IMR-90 (cell line): ENCODE measurements at places on chromosomes 5 and 9.
A peak's percentile ranks its signal among the peaks of the same experiment; 100 is the strongest.

DNA sequence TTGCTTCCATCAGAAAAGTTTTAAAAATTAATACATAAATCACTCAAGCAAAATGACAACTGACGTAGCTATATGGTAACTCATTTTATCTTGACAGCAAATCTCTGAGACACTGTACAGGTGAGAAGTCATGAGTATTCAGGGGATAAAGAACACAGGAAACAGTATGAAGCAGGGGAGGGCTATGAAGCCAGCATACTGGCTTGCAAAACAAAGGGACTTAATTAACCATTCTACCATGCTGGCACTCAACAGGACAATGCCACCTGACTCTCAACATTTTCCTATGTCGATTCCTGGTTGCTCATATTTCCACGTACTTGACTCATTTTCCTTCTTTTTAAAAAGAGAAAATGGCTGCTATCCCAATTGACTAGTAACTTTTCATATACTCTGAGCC is 151.4 kb upstream of the RETREG1 start:
- no peak for DNase-seq

GRCh38 chr9:125409217-125409636 is 147.6 kb downstream of the GAPVD1 start:
- no peak for DNase-seq

GRCh38 chr9:101477736-101478135 is 42.2 kb upstream of the ALDOB start:
- peak; percentile 51 for DNase-seq

DNA sequence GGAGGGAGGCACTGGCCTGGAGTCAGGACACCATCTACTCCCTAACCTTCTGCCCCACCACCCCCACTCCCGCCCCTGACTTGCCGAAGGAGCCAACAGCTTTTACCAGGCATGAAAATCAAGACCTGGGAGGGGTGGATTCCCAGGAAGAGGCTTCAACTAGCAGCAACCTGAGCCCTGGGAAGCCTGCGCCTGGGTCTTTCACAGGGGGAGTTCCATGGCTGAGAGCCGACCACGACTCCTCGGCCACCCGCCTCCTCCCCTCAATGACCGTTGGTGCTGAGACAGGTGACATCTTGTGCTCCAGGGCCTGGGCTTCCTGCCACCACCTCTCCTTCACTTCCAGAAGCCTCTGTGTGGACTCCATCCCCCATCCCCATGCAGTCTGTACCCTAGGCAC is 37.1 kb downstream of the BARX1 start:
- no peak for DNase-seq

DNA sequence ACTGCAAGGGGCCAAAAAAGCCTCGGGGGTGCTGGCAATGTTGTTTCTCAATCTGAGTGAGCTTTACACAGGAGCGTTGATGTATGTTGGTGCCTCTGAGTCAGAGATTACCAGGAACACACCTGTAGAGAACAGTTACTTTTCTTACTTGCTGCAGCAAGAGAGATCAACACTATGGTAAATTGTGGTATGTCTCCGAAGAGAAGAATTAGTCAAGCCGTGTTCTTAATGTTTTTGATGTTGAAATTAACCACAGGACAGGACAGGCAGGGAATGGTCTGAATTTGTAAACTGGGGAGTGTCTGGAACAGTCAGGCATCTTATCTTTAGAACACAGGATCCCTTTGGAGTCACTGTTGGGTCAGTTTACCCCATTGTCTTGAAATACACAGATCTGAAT is 285.7 kb downstream of the DNAH5 start:
- DNase-seq: no peak

DNA sequence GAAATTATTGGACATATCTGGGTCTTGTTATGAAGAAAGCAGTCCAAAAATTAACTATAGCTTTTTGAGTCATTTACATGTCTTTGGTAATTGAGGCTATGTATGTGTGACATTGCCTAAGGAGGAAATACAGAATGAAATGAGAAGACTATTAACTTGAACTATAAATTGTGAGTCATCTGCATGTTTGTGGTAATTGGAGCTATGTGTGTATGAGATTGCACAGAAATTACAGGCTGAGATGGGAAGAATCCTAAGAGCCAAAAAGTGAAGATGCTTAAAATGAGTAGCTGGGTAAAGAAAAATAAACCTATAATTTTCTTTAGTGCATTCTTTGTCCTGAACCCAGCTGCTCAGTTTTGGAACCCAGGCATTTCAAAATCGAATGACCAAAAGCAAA is 747.6 kb upstream of the EDIL3 start:
- DNase-seq: peak; percentile 29

DNA sequence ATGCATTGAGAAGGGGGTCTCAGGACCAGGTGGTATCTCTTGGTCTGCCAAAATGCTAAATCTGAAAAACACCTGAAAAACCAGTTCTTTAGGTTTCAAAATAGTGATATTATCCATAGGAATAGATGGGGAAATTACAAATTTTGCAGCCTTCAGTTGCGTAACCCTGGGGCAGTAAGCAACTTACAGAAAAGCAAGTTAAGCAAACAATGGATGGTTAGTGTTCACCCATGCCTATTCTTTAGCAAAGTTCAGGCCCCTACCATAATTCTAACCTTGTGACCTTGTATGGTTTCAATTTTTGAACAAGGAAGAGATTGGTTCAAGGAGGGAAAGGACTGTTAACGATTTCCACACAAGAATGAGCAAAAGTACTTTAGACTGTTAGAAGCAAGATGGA is 24.5 kb downstream of the GLRX start:
- DNase-seq: no peak

GRCh38 chr5:169522851-169523250 is 60.7 kb upstream of the SPDL1 start:
- DNase-seq: no peak

DNA sequence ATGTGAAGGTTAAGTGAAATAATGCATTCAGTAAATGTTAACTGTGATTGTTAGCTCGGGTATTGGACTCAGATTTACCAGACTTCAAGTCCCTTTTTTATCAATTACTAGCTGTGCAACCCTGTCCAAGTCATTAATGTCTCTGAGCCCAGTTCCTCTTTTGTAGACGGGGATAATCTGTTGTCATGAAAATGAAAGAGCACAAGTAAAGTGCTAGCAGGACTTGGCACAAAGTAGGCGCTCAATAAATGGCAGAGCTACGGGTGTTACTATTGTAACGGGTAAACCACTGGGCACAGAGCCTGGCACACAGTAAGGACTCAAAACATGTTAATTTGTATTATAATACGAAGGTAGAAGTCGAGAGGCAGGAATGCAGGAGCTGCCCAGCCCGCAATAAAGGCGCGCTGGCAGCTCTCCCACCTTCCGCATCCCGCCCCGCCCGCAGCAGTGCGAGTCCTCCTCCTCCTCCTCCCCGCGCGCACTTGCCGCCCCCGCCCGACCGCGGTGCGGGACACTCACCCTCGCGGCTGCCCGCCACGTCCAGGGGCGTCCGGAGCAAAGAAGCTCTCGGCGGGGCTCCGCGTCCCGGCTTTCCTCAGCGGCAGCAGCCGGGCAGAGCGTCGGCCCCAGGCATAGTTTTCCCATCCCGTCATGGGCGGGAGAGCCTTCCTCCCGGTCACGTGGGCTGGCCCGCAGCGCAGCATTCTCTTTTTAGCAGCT is at the start of gene C1QTNF2:
C1QTNF2 (minus strand) TSS at position 637 of the 723 bp plus-strand sequence. CDS start 15,615 bp downstream, outside the sequence.
- peak; percentile 72 for DNase-seq

GRCh38 chr5:144276034-144276822 is 105.6 kb downstream of the KCTD16 start:
- peak; percentile 6 for DNase-seq

- peak; percentile 57 for DNase-seq
Observed at GRCh38 chr5:110977915-110978314, 93.6 kb upstream of the TSLP start.

- no peak for DNase-seq
Observed at GRCh38 chr9:137044502-137045177, 1.3 kb downstream of the NPDC1 start.

DNA sequence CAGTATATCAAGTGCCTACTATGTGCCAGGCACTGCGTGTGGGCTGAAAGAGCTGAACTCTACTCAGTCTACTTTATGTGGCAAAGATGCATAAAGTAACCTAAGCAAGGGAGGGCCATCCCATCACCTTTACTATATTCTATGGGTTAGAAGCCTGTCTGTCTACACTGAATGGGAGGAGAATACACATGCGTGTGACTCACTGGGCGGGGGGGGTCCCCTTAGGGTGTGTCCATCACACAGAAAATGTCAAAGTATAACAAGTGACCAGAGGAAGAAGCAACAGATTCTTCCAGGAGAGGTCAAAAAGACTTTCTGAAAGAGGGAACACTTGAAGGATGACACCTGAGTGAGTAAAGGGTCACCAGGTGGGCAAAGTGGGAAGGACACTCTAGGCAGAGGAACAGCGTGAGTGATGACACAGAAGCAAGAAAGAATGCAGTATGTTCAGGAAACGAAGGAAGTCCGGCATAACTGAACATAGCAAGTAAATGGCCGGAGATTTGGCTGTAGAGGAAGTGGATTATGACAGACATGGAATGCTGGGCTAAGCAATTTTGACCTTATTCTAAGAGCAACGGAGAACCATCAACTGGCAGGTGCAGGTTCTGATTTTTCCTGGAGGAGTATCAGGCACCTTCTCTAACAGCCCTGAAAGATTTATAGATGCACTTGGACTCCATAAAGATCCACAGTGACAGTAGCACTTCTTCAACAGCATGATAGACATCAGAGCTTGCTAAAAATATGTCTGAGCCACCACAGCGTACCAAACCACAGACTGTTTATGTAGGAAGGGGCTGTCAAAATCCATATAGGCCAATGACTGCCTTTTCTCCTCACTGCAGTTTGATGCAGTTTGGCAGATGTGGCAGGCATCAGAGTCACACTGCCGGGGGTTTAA is 8.0 kb upstream of the WHRN start:
- no peak for DNase-seq

DNA sequence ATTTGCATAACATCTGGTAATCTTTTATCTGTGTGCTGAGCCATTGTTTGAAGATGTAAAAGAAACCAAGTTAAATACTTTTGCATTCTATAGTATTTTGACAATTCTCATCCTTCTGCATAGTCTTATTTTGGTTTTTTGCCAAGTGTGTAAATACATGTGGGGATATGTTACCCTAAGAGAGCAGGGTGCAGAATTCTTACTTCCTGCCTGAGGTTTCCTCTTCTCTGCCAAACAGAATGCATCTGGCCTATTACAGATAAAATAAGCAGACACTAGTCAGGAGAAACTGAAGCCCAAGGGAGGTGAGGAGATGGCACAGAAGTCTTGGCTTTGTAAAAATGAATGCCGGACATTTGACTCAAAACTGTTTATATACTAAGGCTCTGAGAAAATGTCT is 462.1 kb downstream of the TMEM38B start:
- DNase-seq: no peak

DNA sequence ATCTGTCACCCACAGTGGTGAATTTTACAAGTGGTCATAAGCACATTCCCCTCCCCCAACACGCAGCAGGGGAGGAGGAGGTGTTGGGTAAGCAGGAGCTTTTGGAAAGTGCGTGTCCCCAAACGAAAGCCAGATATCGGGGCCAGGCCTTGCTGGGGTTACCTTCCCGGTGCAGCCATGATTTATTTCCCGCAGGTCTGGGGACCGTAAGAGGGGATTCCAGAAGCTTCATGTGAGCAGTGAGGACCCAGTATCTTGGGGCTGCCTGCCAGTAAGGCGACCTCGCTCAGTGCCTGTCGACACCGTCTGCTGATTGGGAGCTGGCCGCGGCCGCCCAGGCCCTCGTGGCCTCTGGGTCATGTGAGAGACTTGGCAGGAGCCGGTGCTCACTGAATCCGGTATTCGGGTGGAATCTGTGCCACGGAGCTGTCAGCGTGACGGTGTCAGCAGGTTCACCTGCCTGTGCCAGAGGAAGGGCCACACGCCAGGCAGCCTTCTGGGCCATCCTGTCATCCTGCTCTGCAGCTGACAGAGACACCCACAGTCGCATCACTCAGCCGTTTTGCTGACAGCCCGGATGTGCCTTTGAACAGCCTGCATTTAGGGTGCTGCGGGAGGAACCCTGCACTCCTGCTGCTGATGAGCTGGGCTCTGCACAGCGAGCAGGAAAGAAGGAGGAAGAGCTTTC is 37.3 kb downstream of the SEC61B start:
- no peak for DNase-seq

GRCh38 chr5:124908581-124909451 is 162.4 kb upstream of the ZNF608 start:
- peak; percentile 18 for DNase-seq

GRCh38 chr5:89397096-89397495 is 514.1 kb upstream of the MEF2C start:
- no peak for DNase-seq

GRCh38 chr5:114362197-114362976 is 517 bp downstream of the KCNN2 start:
- DNase-seq: peak; percentile 38

DNA sequence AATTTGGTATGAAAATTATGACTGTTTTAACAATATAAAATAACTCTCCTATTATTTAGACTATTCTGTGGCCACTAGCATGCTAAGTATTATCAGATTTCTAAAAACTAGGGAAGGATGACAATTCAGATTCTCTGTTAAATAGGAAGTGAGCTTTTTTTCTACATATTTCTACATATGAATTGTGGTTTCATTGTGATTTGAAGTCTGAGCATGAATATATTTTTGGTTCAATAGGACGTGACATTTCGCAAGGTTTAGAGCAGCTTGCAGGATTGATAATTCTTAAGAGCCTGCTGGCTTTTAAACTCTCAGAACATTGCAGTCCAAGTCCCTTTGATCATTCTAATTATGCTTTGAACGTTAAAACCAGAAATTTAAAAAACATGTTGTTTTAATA is 82.9 kb downstream of the ADGRV1 start:
- DNase-seq: no peak

DNA sequence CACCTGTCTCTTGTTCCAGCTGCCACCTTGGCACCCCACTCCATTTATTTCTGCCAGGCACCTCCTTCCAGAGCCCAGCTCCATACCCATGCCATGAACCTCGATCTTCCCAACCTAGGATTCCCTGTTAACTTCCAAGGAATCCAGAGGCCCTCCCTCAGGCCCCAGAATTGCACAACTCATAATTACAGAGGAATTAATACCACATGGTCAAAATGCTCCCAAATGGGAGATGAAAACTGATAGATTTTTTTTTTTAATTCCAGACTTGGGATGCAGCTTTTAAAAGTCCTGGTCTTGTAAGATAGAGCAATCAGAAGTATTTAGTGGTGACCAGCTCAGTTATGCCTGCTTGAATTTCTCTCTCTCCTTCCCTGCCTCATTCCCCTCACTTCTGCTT is 96.2 kb upstream of the CCDC112 start:
- no peak for DNase-seq

- DNase-seq: peak; percentile 80
Observed at GRCh38 chr9:3200331-3200774, 325.4 kb downstream of the RFX3 start.

GRCh38 chr5:167442922-167443321 is 848.5 kb upstream of the WWC1 start:
- no peak for DNase-seq

- DNase-seq: no peak
Observed at GRCh38 chr5:11780641-11781345, 123.5 kb downstream of the CTNND2 start.

DNA sequence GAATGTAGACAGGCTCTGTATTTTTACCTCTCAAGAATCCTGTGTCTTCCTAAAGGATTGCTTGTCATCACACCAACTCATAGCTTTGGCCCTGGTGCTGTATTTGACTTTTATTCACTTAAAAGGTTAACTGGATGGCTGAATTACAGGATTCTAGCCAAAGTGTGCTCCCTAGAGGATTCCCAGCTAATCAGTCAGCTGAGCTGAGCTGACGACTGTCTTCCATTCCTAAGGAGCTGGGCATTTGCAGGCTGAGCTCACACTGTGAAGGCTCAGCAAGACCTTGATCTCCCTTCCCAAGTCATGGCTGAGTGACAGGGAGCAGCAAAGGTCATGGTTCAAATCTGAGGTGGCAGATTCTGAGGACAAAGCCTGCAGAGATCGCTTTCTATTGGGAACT is 59.0 kb upstream of the PALM2AKAP2 start:
- no peak for DNase-seq
